GM06990 (cell line): ENCODE measurements at places on chromosomes 2 and 18.

DNA sequence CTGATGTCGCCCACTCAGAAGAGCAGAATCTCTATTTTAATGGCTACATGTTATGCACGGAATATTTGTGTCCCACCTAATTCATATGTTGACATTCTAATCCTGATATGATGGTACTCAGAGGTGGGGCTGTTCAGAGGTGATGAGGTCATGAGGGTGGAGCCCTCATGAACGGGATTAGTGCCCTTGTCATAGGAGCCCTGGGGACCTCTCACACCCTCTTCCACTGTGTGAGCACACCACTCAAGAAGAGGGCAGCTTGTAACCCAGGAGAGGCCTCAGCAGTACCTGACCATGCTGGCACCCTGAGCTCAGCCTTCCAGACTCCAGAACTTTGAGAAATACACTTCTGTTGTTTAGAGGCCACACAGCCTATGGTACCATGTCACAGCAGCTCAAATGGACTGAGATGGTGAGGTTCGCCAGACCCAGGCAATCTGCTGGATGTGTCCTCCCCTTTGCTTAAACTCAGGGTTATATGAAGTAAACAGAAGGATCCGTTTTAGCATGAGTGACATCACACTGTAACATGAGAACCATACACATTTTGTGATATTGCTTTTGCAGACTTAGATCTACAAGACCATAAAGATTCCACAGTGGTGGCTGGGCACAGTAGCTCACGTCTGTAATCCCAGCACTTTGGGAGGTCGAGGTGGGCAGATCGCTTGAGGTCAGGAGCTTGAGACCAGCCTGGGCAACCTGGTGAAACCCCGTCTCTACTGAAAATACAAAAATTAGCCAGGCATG is 48.7 kb downstream of the ATOH8 start:
- no peak for DNase-seq

GRCh38 chr2:119198240-119198840 is 25.3 kb upstream of the STEAP3 start:
- no peak for DNase-seq

GRCh38 chr2:191905336-191905735 is 58.4 kb upstream of the CAVIN2 start:
- DNase-seq = no peak

DNA sequence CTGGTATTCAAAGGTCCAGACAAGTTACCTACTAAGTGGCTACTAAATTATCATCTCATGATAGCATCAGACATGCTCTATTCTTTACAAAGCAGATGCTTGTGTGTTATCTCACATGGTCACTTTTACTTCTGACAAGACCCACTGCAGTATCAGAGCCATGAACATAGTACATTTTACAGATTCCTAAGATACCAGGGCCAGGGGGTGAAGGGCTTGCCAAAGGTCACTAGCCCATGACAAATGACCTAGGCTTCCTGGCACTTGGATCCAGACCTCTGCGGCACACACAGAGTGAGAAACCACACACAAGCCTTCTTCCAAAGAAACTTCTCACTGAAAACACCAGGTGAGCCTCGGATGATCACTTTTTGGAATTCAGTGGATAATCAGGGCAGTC is 446.8 kb downstream of the EIPR1 start:
- no peak for DNase-seq

DNA sequence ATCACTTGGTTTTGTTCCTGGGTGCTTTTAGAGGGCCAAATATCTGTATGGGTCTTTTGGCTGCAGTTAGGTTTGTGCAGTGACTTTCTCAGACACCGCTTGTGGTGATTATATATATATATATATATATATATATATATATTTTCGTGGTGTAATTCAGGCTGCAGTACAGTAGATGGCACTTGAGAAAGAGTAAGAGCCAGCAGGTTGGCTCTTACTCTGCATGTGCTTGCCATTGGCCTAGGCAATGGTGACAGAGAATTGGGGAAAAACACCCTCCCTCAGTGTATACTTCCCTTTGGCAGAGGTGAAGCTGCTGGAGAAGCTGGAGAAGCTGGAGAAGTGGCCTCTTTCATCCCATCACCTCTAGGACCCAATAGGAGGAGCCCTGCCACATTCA is 22.2 kb upstream of the MYL1 start:
- no peak for DNase-seq

GRCh38 chr2:112813280-112813966 is 23.2 kb downstream of the IL1B start:
- DNase-seq = no peak

DNA sequence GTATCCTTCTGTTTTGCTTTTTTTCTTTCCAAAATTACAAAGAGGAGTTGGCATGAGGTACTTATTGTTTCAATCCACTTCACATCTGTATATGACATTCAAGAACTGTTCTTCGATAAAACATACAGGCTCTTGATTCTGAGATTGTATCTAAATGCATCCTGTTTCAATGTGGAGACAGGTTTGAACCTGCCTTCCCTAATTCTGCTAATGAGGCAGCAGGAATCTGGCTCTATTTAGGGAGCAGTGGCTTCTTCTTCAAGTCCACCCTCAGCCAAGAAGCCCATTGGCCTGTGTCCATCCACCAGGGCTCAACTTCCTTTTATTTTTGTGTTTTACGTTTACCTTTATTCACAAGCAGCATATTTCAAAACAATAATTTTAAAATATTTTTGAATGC is 84.8 kb upstream of the PIK3C3 start:
- DNase-seq = no peak

DNA sequence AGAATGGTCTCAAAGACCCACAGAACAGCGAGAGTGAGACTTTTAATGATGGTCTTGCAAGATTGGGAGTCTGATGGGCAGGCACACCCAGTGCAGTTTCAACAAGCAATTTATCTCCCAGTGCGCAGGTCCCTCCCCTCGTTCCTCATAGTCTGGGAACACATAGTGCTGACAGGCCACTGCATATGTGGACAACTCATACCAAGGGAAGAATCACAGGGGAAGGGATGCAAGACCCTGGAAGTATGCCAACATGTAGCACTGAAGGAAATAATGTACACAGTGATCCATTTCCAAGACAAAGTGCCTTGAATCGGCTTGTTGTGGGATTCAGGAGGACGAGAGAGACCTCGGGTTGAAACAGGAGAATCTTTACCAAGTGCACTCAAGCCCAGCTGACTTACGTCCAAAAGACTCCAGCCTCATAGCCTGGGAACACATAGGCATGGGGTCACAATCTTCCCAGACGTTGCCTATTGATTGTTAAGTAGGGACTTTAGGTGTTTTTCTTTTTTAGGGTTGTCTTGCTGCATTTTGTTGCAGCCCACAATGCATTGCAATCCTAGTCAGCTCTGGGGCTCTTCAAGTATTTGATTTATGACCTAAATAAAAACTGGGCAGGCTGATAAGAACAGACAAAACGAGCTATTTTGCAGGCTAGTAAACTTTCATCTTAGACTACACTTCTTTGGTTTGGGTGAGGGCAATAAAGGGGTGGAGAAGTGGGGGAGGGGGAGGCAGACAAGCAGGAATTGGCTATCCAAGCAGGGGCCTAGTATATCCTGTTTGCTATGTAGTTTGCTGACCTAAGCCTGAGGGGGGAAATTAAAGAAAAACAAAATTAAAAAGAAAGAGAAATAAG is 24.7 kb upstream of the SERPINB5 start:
- no peak for DNase-seq

DNA sequence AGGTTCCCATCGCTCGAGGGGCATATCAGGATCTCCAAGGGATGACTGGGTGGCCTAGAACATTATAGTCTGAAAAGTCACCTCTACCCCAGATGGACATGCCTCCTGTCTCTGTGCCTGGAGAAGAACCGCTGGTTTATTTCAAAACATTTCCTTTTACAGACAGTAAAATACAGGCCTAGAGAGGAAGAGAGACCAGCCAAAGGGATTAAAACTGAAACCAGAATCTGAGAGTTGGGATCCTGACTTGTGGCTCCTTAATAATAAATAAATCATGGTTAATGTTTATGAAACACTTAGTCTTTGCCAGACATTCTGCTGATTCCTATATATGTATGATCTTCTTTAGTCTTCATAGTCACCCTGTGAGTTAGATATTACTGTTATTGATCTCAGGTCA is 153.7 kb downstream of the DDX1 start:
- DNase-seq = no peak

DNA sequence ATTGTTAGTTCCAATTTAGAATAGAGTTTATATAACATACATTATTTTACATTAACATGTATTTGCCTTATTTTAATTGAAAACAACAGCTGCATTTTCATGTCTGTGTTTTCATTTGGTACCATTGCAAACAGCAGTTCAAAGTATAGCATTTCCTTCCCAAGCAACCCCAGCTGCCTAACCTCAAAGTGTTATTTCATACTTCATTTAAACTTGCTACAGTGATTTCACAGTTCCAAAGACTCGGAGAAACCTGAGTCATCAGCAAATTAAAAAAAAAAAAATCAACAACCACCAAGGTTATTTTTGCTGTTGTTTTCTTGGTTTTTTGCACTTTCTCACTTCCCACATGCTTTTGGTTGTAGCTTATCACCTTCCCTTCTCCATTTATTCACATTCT is 236.5 kb upstream of the SPHKAP start:
- DNase-seq = peak; percentile 1

- no peak for DNase-seq
Observed at GRCh38 chr2:230010501-230010900, 58.2 kb downstream of the SLC16A14 start.
